ENCODE measurements at places on chromosomes 2 and 18. TPM values are rescaled to one million over a fixed set of nuclear protein-coding genes. Genes with fewer than 3 reads are reported as not detected.

- DNase-seq, result no peak
Observed at GRCh38 chr2:140667203-140667602, 1463.6 kb downstream of the LRP1B start.

DNA sequence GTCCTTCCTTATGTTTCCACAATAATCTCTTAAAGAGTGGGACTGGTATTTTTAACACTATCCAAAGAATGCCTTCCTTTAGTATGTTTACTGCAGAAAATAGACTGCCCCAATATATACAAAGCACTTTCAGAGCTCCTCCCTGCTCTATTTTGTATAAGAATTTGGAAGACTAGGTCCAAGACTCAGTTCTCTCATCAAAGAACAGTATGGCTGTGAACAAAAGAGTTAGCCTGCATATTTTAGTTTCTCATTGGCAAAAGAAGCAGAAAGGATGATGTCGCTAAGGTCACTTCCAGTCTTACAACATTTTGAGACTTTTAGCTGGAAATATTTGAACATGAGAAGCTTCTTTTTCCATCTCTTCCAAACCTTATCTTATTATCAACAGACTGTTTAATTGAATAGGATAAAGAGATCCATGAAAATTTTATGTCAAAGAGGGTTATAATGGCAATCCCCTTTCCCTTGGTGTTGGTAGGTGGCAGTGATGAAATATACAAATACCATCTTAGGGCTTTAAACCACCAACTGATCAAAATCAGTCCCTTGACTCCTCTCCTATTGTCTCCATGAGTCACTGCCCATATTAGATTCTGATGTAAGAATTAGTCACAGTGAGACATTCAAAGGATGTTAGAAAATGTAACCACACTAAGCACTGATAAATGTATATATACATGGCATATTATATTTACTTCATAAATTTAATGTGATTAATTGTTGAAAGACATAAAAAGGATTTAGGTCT is 266.9 kb upstream of the DSEL start:
- no peak for DNase-seq

The DTNA gene
- polyA plus RNA-seq, result 9.2 TPM

DNA sequence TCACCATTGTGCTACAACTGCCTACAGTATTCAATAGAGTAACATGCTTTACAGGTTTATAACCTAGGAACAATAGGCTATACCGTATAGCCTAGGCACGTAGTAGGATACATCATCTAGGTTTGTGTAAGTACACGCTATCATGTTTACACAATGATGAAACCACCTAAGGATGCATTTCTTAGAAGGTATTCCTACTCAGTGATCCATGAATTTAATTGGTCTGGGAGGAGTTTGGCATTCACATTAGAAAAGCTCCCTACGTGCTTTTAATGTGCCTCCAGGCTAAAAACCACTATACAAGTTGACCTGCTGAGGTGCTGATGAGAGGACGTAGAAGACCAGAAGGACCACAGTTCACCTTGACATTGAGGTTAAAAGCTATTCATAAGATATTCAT is 154.5 kb upstream of the LRRTM1 start:
- no peak for DNase-seq

The CXXC1 gene
- 68.0 TPM for polyA plus RNA-seq

- DNase-seq, result no peak
Observed at GRCh38 chr18:60247103-60247502, 125.5 kb downstream of the MC4R start.

DNA sequence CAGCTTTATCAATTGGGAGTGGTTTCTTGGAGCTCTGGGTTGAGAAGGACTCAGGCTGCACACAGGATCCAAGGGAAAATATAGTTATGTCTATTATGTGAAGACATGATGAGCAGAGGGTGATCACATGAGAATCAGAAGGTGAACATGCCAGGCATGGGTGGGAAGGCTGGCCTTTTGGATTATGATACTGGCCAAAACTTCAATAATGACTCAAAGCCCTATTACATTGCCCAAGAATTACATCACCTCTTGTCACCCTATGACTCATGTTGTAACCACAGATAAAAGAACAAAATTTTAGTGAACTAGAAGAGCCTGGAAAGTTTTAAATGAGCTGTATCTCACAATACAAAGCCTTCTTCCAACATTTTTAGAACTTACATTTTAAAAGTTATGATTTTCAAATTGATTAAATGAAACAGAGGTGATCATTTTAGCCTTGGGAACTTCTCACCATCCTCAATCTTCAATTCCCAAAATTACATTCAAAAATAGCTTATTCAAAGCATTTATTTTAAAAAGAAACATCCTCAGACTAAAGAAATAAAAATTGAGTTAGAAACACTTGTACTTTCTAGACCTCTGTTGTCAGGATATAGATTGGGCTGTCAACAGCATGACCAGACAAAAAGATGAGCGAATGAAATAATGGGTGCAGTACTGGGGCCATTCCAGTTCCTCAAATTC is 428.3 kb downstream of the MBD2 start:
- DNase-seq, result no peak

DNA sequence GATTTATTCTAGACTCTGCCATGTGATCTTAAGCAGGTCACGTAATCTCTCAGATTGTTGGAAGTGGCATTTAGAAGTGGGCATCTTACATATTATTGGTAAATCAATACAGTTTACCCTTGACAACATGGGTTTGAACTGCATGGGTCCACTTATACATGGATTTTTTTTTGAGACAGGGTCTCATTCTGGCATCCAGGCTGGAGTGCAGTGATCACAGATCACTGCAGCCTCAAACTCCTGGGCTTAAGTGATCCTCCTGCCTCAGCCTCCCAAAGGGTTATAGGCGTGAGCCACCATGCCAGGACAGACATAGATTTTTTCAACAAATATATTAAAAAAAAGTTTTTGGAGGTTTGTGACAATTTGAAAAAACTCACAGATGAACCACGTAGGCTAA is 144.7 kb downstream of the OTX1 start:
- no peak for DNase-seq

DNA sequence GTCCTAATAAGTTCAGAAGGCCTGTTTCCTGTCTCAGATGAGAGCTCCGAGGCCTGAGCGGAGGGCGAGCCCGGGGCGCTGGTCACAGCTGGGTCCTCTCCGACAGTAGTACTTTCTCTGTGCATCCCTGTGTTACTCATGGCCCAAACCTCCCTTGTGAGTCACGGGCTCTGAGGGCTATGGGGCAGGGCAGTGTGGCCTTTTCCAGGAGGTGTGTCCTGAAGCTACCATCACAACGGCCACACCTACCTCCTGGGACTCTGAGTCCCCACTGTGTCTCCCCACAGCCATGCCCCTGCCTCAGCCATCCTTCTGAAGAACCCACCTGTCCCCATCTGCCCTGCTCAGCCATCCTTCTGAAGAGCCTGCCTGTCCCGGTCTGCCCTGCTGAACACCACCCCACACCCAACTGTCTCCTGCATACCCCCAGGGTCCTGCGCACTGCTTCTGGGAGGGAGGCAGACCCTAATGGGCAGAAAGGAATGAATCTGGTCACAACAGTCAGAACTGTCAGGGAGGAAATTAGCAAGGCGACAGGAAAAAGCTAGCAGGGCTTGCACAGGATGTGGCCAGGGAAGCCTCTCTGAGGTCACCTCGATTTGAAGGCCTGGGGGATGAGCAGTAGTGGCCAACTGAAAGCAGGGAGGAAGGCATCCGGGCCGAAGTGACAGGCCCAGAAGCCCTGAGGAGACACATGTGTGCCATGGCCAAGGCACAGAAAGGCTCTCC is 145.4 kb upstream of the RIOK3 start:
- no peak for DNase-seq

- DNase-seq, result no peak
Observed at GRCh38 chr18:77114415-77115191, 18.0 kb downstream of the MBP start.

- no peak for DNase-seq
Observed at GRCh38 chr2:235419996-235420395, 73.8 kb upstream of the AGAP1 start.

DNA sequence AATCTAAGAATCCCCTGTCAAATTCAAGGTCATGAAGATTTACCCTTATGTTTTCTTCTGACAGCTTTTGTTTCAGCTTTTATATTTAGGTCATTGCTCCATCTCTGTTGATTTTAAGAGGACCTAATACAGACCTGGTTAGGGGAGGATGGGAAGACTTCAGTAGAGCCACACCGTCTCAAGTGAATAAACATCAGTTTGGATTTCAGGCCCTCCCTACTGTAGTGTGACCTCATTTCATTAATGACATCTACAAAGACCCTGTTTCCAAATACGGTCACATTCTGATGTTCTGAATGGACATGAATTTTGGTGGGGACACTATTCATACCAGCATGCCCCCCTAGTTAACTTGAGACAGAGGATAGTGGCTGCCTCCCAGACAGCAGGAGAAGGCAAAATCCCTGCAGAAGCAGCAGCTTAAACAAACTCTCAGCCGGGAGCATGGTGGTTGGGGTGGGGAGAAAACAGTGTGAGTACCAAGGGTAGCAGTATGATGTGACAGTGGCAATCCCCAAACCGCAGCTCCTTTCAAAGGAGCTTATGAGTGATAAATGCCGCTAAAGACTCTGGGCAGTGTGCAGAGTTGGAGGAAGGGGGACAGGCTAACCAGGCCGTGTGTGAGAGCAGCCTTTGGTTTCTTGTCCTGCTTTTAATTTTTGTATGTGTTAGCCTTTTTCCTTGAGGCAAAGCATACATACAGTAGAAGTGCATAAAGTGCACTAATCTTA is 65.9 kb upstream of the TNP1 start:
- no peak for DNase-seq

- DNase-seq, result no peak
Observed at GRCh38 chr2:239148495-239149200, 252.2 kb downstream of the HDAC4 start.

DNA sequence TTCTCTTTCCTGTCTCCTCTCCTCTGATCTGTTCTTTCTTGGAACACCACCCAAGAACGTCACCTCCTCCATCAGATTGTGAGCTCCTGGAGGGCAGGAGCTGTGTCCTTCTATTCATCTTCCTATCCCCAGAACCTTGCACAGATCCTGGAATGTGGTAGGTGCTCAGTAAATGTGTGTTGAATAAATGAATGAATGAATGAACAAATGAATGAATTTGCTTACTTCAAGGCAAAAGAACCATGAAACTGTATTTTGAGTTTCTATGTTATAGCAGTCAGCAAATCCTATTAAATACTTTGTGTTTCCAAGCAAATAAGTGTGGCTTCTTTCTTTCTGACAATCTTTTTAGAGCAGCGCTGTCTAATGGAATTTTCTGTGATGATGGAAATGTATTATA is 14.8 kb downstream of the FABP1 start:
- DNase-seq, result no peak

Data from right lung (tissue), 10 donors.